ENCODE measurements at places on chromosomes 2 and 18.

DNA sequence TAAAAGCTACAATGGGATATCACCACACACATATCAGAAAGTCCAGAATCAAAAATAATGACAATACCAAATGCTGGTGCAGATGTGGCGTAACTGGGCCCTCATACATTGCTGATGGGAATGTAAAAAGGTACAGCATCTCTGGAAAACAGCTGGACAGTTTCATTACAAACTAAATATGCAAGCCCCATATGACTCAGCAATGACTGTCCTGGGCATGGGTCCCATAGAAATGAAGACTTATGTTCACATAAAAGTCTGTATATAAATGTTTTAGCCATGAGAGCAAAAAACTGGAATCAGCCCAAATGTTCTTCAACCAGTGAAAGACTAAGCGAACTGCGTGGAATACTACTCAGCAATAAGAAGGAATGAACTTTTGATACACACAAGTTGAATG lies 56.7 kb downstream of the ALPK2 start:
- no peak for DNase-seq
- no peak overlapping the region for H3K4me3 ChIP-seq
- peaks cover 8% of the 10 kb centered on the region for H3K4me1 ChIP-seq
- no peaks in the 10 kb centered on the region for H3K27me3 ChIP-seq

DNA sequence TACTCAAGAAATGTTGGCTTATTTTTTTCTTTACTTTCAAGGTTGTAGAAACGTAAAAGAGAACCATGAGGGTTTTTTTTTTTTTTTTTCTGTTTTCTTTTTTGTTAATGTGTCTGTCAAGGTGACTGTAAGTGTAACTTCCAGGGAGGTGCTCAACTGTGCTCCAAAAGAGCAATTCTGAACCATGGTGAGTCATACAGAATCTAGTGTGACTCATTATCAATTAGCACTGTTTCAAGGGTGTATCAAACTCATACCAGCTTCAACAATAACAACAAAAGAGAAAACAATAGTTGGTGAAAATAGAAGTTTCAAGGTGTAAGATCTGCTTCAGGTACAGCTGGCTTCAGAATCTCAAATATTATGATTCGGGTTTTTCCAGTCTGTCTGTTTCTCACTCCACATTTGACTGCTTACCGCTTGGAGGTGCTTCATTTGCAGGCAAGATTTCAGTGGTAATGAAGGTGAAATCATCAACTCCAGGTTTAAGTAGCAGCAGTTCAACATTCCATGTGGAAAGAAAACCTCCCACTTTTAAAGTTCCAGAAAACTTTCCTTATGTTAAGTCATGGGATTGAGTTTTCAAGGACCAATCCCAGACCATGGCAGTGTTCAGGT lies 850.6 kb downstream of the CNTNAP5 start:
- H3K27me3 ChIP-seq, result no peaks in the 10 kb centered on the region
- no peaks in the 10 kb centered on the region for H3K36me3 ChIP-seq
- H3K4me1 ChIP-seq, result no peaks in the 10 kb centered on the region
- H3K27ac ChIP-seq, result no peak overlapping the region
- no peak overlapping the region for H3K4me3 ChIP-seq

- no peaks in the 10 kb centered on the region for H3K36me3 ChIP-seq
- no peak overlapping the region for H3K4me3 ChIP-seq
- DNase-seq, result no peak
- no peak overlapping the region for H3K27ac ChIP-seq
- H3K4me1 ChIP-seq, result peaks cover 7% of the 10 kb centered on the region
Observed at GRCh38 chr18:77127769-77128671, 4.6 kb downstream of the MBP start.

GRCh38 chr2:20611077-20611843 lies 39.6 kb downstream of the HS1BP3 start:
- no peak overlapping the region for H3K27ac ChIP-seq
- H3K4me3 ChIP-seq, result no peak overlapping the region
- H3K36me3 ChIP-seq, result no peaks in the 10 kb centered on the region
- DNase-seq, result no peak
- peaks cover 25% of the 10 kb centered on the region for H3K4me1 ChIP-seq

DNA sequence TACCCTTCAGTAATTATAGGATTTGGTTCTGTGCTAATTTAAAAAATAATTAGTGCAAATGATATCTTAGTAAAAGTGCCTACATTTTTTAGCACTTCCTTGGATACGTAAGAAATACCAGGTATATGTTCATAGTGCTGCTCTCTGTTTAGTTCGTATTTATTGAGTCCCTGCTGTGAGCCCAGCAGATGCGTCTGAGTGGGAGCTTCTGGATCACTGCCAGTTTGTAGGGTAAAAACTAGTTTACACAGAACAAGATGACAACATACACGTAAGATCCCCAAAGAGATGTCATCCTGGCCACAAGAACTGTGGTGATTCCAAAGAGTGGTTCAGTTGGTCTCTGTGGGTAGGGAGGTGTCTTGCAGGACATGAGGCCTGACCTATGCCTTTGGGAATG lies 103.2 kb downstream of the CTIF start:
- no peak overlapping the region for H3K4me3 ChIP-seq
- no peaks in the 10 kb centered on the region for H3K4me1 ChIP-seq
- H3K36me3 ChIP-seq, result no peaks in the 10 kb centered on the region
- H3K27ac ChIP-seq, result no peak overlapping the region
- no peak for DNase-seq

GRCh38 chr2:175926272-175926671 lies 75.8 kb downstream of the LNPK start:
- H3K27ac ChIP-seq, result no peak overlapping the region
- DNase-seq, result no peak
- peaks cover 7% of the 10 kb centered on the region for H3K4me1 ChIP-seq
- H3K36me3 ChIP-seq, result peaks cover 3% of the 10 kb centered on the region
